Right ventricle myocardium superior (tissue), 1 donor: ENCODE measurements at places on chromosomes 11 and 22. TPM values are rescaled to one million over a fixed set of nuclear protein-coding genes. Genes with fewer than 3 reads are reported as not detected.

- DNase-seq = peak; percentile 37
Observed at GRCh38 chr22:20084547-20085413, 4.7 kb downstream of the DGCR8 start.

DNA sequence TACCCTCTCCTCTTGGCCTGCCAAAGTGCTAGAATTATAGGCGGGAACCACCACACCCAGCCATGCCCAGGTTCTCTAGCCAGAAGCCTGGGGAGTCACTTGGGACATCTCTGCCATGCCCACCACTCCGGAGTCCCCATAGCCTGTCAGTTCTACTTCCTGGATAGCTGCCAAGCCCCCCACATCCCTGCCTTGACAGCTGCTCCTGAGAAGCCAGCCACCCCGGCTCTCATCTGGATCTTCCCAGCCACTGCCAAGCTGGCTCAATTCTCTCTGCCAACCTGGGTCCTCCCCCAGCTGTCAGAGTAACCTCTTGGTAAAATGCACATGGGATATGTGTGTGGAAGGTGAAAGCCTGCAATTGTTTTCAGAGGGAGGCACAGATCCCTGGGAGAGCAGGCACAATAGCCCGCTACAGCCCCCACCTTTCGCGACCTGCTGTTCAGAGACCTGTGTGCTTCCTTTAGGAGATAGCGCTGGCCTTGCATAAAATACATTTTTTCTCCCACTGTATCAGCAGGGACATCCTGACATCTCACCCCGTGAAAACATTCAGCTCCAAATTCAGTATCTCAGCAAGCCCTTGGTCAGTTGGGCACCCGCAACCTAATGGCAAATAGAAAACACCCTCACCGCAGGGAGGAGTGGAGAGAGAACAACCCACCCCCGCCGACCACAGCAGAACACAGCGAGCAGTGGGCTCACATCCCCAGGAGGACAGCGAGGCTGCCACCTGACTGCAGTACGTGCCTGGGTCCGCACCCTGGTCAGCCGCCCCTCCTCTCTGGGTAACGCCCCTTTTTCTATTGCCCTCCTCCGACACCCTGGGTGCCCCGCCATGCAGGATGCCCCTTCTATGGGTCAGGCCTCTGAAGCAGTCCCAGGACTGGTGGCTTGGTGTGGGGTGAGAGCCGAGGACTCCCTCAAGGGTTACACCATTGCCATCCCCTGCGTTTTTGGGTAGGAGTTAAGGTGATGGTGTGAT lies 1342.2 kb downstream of the BRD1 start:
- peak; percentile 17 for DNase-seq

DNA sequence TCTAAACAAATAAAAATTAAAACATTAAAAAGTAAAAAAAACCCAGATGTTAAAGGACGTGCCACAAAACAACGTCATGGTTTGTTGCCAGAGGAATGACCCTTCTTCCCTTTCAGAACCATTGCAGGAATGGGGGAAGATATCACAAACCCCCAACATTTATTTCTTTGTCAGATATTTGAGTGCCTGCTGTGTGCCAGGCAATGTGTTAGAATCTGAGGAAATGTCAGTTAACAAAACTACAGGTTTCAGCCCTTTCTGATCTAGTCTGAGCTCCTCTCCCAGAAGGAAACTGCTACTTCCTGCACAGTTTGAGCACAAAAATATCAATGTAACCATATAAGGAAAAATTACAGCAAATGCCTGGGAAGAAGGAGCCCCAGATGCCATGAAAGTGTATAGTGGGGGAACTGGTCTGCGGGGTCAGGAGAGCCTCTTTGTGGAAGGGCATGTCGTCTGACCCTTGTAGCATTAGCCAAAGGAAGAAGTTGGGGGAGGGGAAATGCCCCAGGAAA lies 7.1 kb upstream of the NHERF4 start:
- no peak for DNase-seq

DNA sequence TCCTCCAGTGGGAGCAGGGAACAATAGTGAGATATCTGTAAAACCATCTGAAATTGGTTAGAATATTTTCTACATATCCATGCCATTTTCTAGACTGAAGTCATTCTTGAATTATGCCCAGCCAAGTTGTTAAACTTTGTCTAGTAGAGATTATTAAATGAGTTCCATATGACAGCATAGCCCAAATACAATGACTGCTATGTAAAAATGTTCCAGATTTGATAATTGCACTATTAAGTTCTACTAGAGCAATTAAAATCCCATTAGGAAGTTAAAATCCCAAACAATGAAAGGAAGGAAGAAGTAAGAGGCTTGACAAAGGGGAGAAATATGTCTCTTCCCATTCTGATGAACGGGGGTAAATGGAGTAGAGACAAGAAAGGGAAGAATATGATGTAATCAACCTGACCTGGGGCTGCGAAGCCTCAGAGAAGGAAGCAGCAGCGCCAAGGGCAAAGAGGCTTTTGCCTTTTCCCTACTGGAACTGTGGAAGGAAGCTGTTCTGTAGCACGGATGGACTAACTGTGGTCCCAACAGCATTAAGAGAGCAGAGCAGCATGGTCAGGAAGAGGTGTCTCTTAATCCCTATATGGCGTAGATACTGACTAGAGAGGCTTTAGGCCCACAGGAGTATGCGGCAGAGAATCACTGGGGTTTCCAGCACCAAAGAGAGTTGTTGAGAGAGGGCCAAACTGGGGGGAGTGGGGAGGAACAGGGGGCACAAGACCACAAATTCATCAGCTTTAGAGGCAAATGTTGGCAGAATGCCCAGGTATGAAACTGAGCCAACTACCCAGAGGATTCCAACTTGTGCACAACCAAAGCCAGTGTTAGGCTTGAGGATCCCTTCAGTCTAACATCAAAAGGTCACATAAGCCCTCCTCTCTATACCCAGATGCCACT lies 26.7 kb downstream of the RRP8 start:
- DNase-seq = no peak

TP53AIP1 gene
- total RNA-seq = not detected

DNA sequence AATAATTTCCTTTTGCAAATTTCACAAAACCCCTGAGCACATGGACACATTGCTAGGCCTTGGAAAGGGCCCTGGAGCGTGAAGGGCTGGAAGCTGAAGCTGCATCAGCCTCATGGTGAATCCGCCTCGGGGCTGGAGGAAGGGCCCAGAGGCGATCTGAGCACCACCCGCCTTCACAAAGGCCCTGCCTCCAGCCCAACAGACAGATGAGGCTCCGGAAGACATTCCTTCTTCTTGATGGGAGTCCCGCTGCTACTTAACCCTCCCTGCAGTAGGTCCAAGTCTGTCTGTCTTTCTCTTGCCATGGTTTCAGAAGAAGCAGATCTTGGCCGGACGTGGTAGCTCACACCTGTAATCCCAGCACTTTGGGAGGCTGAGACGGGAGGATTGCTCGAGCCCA lies 16.5 kb downstream of the ARRB1 start:
- DNase-seq = no peak

GRCh38 chr11:12160680-12161079 lies 50.3 kb downstream of the MICAL2 start:
- DNase-seq = peak; percentile 49

DNA sequence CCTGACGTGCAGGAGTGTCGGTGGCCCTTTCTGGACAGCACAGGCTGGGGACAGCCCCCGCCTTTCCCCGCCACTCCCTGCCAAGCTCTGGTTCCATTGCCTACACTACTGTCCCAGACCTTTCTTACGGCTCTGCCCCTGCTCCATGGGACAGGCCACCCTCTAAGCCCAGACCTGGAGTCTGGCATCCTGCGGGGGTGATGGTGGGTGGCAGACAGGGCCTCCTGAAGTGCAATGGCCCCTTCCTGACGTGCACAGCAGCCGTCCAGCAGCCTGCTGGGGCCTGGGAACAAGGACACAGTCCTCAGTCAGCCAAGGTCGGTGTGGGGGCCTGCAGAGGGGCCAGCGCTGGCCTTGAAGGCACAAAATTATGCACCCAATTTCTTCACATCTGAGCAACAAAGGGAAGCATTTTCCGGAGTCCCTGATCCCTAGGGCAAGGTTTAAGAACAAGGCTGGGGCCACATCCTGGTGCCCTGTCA lies 79.7 kb upstream of the KCNQ1OT1 start:
- no peak for DNase-seq

DNA sequence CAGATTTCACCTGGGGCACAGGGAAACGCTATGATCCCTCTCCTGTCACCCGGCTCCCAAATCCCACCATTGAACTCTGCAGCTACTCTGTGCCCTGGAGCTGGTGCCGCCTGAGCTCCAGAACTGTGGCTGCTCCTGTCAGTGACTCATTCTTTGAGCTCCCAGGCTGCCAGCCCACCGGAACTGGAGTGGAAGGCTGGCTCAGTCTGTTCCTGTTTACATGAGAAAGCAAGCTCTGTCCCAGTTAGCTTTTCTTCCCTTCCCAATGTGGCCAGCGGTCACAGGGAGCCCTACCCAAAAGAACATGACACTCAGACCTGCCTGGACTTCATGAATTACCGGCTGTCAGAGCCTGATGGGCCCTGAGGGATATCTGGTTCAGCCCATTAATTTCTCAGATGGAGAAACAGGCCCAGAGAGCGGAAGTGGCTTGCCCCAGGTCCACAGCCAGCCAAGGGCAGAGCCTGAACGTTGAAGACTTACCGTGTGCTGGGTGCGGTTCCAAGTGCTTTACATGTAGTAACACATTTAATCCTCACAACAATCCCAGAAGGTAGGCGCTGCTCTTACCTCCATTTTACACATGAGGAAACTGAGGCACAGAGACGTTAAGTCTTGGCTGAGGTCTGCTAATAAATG lies 23.8 kb upstream of the IGSF22 start:
- no peak for DNase-seq

UPB1 gene
- total RNA-seq = 1.7 TPM

GRCh38 chr11:94722735-94723134 lies 45.4 kb upstream of the AMOTL1 start:
- DNase-seq = no peak

- DNase-seq = no peak
Observed at GRCh38 chr11:120024586-120024985, 113.3 kb downstream of the TRIM29 start.

DNA sequence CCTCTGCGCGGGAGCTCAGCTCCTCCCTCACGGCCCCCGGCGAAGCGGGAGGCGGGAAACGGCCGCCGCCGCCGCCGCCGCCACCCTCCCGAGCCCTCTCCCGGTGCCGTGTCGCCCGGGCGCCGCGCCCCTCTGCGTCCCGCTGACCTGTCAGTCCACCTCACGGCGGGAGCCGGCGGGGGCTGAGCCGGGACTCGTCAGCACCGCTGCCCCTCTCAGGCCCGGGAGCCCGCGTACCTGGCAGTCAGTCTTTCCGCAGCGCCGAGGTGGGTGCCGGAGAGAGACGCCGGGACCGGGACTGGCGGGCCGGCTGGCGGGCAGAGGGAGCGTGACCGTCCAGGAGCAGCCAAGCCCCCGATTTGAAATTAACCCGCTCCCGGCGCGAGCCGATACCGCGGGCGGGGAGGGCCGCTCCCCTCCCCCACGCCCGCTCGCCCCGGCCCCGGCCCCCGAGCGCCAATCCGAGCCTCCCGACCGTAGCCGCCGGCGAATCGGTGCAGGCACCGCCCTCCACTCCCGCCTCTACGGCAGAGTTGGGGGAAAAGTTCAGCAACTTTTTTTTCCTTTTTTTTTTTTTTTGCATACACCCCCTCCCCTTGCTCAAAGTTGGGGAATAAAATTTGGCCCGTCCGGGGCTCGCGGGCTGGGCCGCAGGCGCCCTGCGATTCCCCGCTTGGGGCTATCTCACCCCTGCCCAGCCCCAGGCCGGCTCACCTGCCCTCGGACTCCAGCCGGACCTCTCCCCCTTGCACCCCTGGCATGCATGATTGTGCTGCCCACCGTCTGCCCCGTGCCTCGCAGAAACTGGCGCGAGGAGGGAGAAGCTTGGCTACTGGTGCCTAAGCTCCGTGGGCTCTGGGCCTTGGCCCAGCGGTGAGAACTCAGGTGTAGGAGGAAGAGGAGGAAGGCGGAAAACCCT lies 774 bp upstream of the E2F8 start:
- peak; percentile 58 for DNase-seq

SYT13 gene
- 6.4 TPM for total RNA-seq

CAPRIN1 gene
- 105 TPM for total RNA-seq

DNA sequence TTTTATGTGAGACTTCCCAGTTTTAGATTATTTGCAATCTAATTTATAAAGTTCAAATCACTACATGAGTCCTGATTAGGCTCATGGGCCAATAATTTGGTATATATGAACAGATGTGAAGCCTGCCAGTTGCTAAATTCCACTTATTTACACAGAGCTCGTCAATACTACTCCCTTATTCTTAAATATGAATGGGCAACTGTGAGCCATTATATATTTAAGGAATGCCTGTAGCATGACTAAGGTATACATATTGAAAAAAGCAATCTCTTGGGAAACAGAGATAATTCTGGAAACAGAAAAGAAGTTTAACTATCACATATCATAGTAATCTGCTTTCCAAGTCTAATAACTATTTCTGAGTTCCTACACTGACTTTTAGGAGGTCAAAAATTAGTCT lies 27.0 kb downstream of the RBMXL2 start:
- DNase-seq = no peak

DNA sequence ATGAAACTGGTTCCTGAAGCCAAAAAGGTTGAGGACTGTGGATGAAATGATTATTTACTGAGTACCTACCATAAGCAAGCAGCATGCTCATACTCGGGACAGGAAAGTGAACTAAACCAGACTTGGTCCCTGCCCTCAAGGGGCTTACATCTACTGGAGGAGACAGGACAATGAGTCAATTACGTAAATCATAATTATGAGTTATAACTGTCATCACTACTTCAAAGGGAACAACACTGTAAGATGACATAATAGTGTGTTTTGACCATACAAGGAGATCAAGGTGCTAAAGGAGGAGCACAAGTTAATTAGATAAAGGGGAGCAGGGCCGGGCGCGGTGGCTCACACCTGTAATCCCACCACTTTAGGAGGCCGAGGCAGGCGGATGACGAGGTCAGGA lies 2.5 kb downstream of the FAM227A start:
- no peak for DNase-seq

GRCh38 chr11:83816572-83817187 lies 530.5 kb upstream of the CCDC90B start:
- no peak for DNase-seq

DNA sequence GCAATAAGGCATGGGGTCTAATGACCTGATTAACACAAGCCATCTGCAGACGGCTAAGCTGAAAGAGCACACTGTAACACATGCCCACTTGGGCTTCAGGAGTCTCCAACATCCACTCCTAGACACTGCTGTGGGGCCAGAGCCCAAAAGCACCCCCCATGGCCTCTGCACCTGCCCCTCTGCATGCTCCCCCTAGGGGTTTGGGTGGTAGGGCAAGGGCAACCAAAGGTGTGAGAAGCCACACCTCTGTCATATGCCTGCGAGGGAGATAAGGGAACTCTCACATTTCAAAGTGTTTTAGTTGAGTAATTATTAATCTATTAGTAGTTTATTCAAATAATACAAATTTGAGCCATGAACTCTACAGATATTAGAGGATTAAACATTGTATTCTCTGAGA lies 30.8 kb downstream of the CTSC start:
- DNase-seq = no peak
